Fibroblast of skin of left biceps (primary cell): ENCODE measurements at places on chromosomes 7 and 10.

GRCh38 chr10:102579328-102579727 lies 65.0 kb upstream of the TRIM8 start:
- no peak for DNase-seq

- no peak for DNase-seq
Measured at GRCh38 chr10:20247891-20248708, 431.9 kb downstream of the PLXDC2 start.

DNA sequence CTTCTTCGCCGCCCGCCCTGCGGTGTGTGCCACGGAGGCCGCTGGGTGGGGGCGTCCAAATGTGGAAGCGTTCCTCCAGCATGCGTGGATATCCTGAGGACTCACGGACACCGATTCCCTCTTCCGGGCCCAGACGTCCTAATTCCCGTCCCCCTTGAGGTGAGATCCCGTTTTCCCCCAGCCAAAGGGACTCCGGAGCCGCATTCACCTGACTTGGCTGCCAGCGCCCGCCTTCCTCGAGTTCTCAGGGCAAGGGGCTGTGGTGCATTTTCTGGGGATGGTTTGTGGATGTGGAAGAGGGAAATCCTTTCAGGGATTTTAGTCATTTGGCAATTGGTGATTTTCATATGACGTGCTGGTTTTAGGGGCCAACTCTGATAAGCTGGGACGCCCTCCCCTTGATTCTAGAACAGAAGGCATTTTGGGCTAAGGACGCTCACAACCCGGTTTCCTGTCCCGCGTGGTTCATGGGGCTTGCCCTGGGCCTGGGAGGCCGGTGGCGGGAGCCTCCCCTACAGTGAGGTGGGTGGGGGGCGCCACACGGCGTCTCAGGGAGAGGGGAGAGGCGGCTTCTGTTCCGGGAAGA lies 165.4 kb downstream of the ACTR3B start:
- no peak for DNase-seq

- DNase-seq: no peak
Measured at GRCh38 chr10:11796474-11796873, 26.7 kb upstream of the PROSER2 start.

DNA sequence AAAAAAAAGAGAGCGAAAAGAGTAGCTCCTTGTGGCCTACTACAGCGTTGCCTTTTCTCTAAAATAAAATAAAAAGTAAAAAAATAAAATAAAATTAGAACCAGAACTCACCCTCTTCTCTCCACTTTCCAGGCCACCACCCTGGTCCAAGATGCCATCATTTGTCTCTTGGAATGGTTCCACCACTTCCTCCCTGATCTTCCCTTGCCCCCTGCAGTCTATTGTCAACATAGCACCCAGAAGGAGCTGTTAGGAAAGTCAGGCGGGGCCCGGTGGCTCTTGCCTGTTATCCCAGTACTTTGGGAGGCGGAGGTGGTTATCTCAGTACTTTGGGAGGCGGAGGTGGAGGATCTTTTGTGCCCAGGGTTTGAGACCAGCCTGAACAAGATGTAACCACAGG lies 7.6 kb upstream of the GRID2IP start:
- no peak for DNase-seq

- DNase-seq: no peak
Measured at GRCh38 chr10:23326544-23327307, 17.9 kb downstream of the C10orf67 start.

GRCh38 chr7:117146059-117146458 lies 176.8 kb downstream of the WNT2 start:
- DNase-seq: no peak

- DNase-seq: no peak
Measured at GRCh38 chr10:132548106-132548823, 10.7 kb downstream of the INPP5A start.

GRCh38 chr7:103140685-103141084 lies 8.2 kb downstream of the NAPEPLD start:
- no peak for DNase-seq

DNA sequence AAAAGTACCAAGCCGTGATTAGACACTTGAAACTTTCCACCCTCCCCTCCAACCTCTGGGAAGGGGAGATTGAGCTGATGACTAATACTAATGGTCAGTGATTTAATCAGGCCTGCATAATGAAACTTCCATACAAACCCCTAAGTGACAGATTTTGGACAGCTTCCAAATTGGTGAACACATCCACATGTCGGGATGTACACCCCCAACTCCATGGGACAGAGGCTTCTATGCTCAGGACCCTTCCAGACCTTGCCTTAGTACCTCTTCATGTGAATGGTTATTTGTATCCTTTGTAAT lies 4.8 kb downstream of the NUB1 start:
- no peak for DNase-seq

- no peak for DNase-seq
Measured at GRCh38 chr7:142696456-142697179, 52.7 kb upstream of the PRSS1 start.

DNA sequence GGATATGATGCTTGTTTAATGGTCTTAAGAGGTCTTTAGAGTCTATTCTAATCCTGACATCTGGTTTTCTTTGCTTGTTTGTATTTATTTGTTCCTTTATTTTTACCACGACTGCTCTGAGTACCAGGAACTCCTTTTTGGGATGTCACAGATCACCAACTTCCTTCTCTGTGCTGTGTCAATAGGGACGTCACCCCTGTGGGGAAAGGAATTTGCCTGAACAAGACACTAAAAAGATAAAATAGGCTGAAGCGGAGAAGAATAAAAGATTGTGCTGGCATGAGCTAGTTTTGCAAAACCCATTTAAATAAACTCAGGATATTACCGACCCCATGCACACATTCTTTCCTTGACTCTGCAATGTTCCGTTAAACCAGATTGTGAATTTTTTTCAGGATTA lies 27.7 kb downstream of the MGMT start:
- no peak for DNase-seq

DNA sequence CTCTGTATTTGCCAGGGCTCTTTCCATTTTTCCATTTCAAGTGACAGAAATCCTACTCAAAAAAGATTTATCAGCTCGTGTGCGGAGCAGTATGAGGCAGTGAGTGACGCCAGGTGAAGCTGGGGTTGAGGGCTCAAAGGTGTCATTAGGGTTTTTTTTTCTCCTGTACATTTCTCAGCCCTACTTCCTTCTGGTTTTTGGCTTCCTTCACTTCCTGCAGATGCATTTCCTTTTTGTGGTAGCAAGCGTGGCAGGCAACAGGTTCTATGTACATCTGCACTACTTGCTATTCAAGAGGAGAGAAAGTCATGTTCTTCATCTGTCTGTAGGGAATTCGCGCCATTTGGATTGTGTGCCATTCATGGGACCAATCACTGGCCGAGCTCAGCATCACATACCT lies 52.8 kb upstream of the AOAH start:
- DNase-seq: no peak

DNA sequence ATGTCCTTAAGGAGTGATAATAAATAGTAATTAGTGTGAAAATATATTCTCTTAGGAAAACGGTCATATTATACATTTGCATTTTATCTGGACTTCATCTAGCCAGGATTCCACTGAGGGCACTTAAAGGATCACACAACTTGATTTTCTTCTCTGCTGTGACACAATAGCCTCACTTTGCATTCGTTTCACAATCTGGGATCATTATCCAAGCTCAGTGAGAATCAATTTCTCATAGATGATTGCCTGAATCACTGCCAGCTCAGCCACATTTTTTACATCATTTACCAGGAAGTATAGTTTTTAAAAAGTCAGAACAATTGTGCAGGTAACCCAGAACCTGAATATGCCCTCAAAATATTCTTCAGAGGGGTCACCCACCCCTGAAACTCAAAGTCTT lies 68.9 kb downstream of the PTPRZ1 start:
- DNase-seq: no peak

DNA sequence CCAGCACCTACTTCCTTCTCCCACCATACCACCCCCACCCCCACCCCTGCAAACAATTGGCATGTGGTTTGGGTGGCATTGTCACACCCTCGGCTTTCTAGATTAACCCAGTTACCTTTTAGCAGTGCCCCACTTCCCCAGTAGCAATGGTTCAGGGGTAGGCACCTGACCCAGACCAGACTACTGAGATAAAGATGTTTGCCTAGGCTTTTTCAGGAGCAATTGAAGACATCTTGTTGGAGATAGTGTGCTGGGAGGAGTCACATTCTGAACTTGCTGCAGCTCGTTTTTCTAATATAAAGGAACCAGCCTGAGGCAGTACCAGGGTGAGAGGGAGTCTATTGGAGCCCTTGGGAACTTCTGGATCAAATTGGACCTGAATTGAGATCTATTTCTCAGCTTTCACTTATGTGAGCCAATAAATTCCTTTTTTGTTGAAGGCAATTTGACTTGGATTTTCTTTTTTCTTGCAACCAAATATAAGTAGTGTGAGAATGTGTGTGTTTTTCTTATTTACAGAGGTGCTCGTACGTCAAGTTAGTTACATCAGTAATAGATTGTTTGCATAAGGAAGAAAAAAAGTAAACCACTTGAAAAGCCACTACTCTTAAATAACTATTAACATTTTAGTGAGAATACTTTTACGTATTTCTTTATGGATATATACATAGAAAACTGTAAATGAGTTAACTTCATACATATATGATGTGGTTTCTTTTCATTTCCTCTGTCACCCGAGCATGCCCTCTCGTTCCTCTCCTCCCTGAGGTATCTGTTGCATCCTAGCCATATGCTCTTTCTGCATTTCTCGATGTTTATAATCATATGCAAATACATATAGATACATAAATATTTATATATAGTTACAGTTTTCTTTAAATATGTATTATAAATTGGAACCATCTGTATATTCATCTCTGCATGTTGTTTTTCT lies 38.0 kb downstream of the RAB18 start:
- no peak for DNase-seq

DNA sequence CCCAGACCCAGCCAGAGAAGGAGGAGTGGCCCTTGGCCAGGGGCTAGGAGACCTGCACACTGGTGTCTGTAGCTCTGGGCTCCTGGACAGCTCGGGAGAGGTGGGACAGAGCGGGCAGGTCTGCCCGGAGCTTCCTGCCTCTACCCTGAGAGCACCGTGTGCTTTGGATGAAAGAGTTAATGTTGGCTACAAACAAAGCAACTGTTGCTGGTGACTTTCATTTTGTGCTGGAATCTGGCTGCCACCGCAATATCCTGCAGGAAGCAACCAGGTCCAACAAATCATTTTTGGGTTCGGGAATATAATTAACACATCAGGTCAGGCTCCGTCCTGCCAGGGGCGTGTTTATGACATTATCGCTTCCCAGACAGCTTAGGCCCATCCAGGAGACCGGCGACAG lies 441.8 kb upstream of the MKI67 start:
- DNase-seq: no peak

DNA sequence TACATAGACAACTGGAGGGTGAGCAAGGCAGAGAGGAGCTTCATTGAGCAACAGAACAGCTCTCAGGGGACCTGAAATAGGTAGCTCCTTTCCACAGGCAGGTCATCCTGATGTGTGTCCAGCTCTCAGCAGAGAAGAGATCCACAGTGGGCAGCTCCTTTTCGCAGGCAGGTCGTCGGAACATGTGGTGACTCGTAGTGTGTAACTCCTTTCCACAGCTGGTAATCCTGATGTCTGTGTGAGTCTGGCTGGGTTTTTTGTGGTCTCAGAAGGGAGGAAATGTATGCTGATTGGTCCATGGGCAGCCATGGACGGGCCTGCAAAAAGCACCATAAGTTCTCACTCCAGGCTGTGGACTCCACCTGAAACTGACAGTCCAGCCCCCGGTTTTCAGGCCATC lies 24.4 kb upstream of the TES start:
- no peak for DNase-seq

- DNase-seq: no peak
Measured at GRCh38 chr10:30758338-30758737, 128.8 kb upstream of the LYZL2 start.

DNA sequence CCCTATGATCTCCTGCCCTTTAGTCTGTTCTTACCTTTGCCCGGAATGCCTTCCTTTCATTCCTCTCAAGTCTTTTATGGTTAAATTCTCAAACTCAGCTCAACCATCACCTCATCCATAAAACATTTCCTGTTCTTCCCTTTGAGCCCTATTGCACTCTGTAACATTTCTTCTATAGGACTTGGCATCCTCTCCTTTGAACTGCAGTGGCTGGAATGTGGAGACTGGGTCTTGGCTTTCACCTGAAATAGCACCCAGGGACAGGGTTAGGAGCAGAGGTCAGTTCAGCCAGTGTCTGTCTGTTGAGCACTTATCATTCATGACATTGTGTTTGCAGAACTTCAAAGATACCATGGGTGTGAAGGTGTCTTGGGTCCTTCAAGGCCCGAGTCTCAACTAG lies 7.2 kb downstream of the NFE2L3 start:
- DNase-seq: no peak

DNA sequence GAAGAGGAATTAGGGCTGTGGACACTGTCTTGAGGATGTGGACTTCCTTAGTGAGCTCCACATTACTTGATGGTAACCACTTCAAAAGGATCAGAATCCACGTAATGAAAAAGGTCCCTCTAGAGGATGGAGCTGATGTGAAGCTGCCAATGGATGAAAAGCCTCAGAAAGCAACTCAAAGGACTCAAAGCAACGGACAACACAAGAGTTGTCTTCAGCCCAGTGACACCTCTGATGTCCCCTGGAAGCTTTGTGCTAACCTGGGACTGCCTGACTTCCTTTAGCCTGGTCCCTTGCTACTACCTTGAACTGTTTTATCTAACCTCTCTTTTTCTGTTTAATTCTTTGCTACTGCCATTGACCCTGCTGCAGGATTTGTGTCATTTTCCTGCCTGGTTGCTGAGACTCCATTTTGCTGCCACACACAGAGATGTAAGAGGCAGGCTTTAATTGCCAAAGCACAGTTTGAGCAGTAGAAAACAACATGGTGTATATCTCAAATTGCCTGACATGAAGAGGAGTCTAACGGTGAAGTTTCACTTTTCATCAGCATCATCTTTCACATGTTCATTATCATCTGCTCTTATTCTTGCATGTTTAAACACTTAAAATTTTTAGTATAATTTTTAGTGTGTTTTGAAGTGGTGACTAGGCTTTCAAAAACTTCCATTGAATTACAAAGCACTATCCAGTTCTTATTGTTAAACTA lies 11.1 kb upstream of the SGCE start:
- no peak for DNase-seq

GRCh38 chr7:127504715-127505114 lies 80.7 kb downstream of the GCC1 start:
- no peak for DNase-seq

DNA sequence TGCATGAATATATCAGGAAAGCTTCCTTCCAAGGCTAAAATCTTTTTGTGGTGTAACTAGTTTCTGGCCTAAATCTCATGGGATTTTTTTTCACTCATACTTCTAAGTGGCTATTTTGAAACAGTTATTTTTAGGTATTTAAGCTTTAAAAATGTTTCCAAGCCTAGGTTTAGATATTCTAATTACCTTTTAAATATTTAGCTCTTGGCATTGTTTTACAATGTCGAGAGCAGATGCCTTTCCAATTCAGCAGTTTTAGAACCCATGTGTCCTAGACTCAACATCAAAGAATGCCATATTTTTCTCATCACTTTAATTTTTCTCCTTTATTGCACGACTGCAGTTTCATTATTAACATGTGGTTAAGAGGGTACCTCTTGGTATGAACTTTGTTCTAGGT lies 27.1 kb upstream of the STOX1 start:
- DNase-seq: no peak

DNA sequence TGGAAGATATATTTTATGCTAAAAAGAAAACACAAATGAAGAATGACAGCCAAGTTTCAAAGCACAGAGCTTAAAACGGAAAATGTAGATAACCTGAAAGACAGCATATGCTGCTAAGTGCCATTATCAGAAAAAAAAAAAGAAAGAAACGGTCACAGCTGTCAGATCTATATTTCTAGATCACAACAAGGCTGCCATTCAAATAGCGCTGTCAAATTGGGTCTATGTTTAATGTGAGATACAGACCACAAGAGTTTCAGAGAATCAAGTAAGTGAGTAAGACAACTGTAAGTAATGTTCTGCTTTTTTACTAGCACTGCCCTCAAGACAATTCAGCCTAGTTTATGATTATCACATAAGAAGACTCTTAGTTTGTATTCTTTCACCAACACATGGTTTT lies 66.1 kb upstream of the RNF148 start:
- DNase-seq: no peak
